ENCODE measurements at places on chromosomes 4 and X. TPM values are rescaled to one million over a fixed set of nuclear protein-coding genes. Genes with fewer than 3 reads are reported as not detected.

DNA sequence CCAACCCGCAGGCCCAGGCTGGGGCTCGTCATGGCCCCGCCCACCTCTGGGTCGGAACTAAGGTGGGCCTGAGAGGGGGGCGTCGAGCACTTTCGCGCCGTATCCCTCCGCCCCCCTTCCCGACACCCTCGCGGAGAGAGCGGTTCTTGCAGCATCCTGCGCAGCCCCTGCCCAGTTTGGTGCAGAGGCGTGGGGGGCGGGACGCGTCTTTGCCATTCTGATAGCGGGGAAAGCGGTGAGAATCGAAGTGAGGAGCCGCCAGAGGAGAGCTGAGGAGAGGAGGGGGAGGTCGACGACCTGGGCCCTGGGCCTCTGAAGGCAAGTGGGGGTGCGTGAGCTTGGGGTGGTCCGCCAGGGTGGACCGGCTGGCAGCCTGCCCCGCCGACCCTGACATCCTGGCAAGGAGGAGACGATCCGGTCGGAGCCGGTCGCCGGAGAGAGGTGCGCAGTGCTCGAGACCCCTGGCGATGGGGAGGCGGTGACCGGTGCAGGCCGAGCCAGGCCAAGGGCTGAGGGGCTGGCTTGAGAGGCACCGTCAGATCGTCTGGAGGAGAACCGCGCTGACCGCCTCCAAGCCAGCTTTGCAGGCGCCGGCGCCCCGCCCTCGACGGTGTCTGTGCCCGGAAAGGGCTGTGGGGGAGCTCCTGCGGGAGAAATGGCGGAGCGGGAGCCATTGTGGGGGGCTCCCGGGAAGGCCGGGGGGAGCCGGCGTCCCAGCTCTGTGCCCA, 25.5 kb downstream of the GPRASP3 start:
- no peaks in the 10 kb centered on the region for H3K4me1 ChIP-seq
- peak; percentile 33 for DNase-seq
- H3K4me3 ChIP-seq: peak overlapping the region; percentile 59

The AREG gene
- 1.3 TPM for total RNA-seq

- DNase-seq: no peak
- no peak overlapping the region for H3K4me3 ChIP-seq
These were observed 357.1 kb upstream of the NOCT start for GRCh38 chr4:138658518-138658917.

The C4orf51 gene
- total RNA-seq: not detected

- H3K27me3 ChIP-seq: no peaks in the 10 kb centered on the region
- no peak overlapping the region for H3K27ac ChIP-seq
- no peaks in the 10 kb centered on the region for H3K4me1 ChIP-seq
- DNase-seq: no peak
- H3K4me3 ChIP-seq: no peak overlapping the region
These were observed 9.2 kb upstream of the CITED1 start for GRCh38 chrX:72314881-72315280.

The EGFL6 gene
- total RNA-seq: not detected

- no peaks in the 10 kb centered on the region for H3K27me3 ChIP-seq
- H3K4me1 ChIP-seq: no peaks in the 10 kb centered on the region
- no peaks in the 10 kb centered on the region for H3K36me3 ChIP-seq
These were observed 276.6 kb downstream of the BCOR start for GRCh38 chrX:39820938-39821708.

The FGA gene
- total RNA-seq: not detected

GRCh38 chr4:11343536-11343935, 85.2 kb downstream of the HS3ST1 start:
- DNase-seq: no peak
- H3K27me3 ChIP-seq: no peaks in the 10 kb centered on the region
- no peak overlapping the region for H3K4me3 ChIP-seq
- H3K27ac ChIP-seq: no peak overlapping the region
- no peaks in the 10 kb centered on the region for H3K36me3 ChIP-seq

DNA sequence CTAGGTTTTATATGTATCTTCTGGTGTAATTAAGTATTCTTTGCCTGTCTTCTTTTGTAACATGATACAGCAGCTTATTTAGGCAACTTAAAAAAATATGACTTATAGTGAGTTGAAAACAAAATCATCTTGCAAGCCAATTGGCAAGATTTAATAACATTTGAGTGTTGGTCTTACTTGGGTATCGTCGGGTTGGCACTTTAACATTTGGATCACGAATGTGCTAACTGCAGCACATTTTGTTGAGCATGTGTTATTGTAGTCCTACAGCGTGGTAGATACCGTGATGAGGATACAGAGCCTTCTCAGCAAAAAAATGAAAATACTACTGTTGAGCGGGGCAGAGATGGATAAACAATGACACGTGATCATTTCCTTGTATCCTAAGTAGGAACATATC, 295.3 kb downstream of the ARHGAP10 start:
- peaks cover 48% of the 10 kb centered on the region for H3K4me1 ChIP-seq
- no peak overlapping the region for H3K4me3 ChIP-seq
- peak overlapping the region; percentile 81 for H3K27ac ChIP-seq
- DNase-seq: no peak

The NMU gene
- total RNA-seq: not detected

The FAT4 gene
- 2.6 TPM for total RNA-seq

DNA sequence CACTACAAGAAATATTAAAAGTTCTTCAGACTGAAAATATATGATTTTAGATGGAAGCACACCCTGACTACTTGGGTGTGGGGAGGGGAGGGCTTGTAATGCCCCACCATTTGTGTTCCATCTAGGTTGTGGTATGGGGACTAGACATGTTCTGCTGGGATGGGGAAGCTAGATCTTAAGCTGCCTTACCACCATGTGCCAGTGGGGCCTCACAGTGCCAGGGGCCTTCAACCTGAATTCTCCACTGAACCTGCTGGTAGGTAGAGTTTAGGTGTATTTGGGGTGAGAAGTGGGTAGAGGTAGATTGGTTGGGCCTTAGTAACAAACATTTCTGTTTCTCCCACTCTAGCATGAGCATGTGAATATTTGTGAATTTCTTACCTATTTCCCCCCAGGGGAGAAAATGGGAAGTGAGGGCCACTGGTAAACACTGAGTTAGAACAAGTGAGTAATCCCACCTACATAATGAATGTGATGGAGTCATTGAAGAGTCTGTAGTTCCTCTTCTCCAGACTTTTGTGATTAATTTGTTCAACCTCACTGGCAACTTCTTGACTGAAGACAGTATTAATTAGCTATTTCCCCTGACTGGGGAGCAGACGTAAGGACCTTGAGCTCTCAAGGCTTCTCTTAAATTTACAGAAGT, 44.0 kb downstream of the BRCC3 start:
- H3K27me3 ChIP-seq: no peaks in the 10 kb centered on the region
- no peak overlapping the region for H3K27ac ChIP-seq
- no peaks in the 10 kb centered on the region for H3K36me3 ChIP-seq
- H3K4me1 ChIP-seq: no peaks in the 10 kb centered on the region
- H3K4me3 ChIP-seq: no peak overlapping the region
- DNase-seq: no peak

The AKAP14 gene
- not detected for total RNA-seq

The RAB9B gene
- 15.2 TPM for total RNA-seq

DNA sequence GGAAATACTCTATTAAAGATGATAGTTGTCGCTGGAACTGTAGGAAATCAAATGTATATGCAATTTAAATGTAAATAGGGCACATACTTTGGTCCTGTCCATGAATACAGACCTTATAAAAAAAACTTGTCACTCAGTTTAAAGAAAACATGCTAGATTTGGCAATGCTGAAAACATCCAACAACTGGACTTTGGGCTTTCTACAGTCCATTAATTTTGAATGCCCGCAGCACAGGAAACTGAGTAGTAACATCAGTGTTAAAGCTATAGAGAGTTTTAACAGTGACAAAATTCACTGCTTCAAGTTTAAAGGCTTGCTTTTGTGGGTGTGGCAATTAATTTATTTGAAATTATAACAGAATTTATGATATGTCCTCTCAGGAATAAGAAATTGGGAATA, 578.4 kb downstream of the TRIML1 start:
- DNase-seq: no peak
- H3K4me1 ChIP-seq: no peaks in the 10 kb centered on the region
- H3K27me3 ChIP-seq: no peaks in the 10 kb centered on the region
- H3K36me3 ChIP-seq: no peaks in the 10 kb centered on the region

The XPNPEP2 gene
- total RNA-seq: 0.44 TPM

DNA sequence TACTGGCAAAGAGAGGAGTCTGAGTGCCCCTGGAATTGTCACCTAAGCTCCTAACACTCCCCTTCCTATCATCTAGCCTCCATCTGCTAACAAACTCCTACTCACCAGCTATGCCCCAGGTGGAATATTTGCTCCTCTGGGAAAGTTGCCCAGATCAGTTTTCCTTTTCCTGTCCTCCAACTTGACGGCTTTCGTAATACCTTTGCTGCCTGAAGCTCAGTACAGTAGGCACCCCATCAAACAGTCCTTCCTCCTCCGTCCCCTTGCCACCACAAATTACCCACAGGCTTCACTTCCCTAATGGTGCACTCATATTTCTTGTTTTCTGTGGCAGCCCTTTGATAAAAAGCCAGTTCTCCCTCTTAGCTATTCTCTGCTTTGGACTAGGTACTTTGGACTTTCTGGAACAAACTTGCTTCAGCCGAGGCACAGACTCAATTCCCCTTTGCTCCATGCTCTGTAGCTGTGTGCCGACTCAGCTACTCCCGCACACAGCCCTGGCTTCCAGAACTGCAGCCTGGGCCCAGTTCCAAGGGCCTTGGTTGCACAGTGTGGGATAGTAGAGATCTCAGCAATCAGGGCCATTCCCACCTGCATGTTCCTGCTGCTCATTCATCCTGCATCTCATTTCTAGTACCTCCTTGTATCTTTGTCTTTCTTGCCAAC, 605.1 kb downstream of the BCOR start:
- no peak for DNase-seq
- H3K4me3 ChIP-seq: no peak overlapping the region
- no peaks in the 10 kb centered on the region for H3K27me3 ChIP-seq
- no peaks in the 10 kb centered on the region for H3K4me1 ChIP-seq

- no peaks in the 10 kb centered on the region for H3K36me3 ChIP-seq
- no peak overlapping the region for H3K4me3 ChIP-seq
- no peak for DNase-seq
- peaks cover 17% of the 10 kb centered on the region for H3K4me1 ChIP-seq
- no peak overlapping the region for H3K27ac ChIP-seq
- no peaks in the 10 kb centered on the region for H3K27me3 ChIP-seq
These were observed 343.7 kb downstream of the DHX15 start for GRCh38 chr4:24240655-24241054.

DNA sequence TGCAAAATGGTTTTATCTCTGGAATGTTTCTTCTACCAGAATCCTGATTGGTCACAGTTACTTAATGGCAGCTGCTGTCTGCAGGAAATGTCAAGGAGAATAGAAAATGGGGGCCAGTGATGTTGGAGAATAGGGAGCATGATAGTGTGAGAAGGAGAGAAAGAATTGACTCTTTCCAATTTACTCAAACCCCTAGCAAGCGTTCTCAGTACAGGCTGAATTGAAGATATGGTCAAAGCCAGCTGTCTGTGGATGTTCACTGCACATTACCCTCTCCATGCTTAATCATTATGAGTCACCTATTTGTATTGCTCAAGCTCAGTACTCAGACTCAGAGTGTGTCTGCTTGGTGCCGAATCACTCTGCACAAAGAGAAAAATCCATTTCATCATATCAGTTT, 57.8 kb upstream of the FAM47B start:
- no peaks in the 10 kb centered on the region for H3K27me3 ChIP-seq
- no peak overlapping the region for H3K4me3 ChIP-seq
- no peak overlapping the region for H3K27ac ChIP-seq
- DNase-seq: no peak

- DNase-seq: no peak
- H3K4me1 ChIP-seq: no peaks in the 10 kb centered on the region
- H3K4me3 ChIP-seq: no peak overlapping the region
- no peaks in the 10 kb centered on the region for H3K27me3 ChIP-seq
- H3K36me3 ChIP-seq: no peaks in the 10 kb centered on the region
- no peak overlapping the region for H3K27ac ChIP-seq
These were observed 11.8 kb downstream of the PF4 start for GRCh38 chr4:73970011-73970410.

- H3K27me3 ChIP-seq: no peaks in the 10 kb centered on the region
- H3K27ac ChIP-seq: no peak overlapping the region
- no peaks in the 10 kb centered on the region for H3K4me1 ChIP-seq
- no peak overlapping the region for H3K4me3 ChIP-seq
- DNase-seq: no peak
These were observed 65.5 kb downstream of the CRMP1 start for GRCh38 chr4:5827108-5828004.

The AFM gene
- not detected for total RNA-seq

- no peaks in the 10 kb centered on the region for H3K27me3 ChIP-seq
- no peaks in the 10 kb centered on the region for H3K4me1 ChIP-seq
- no peak for DNase-seq
- H3K36me3 ChIP-seq: no peaks in the 10 kb centered on the region
- no peak overlapping the region for H3K27ac ChIP-seq
These were observed 1900.8 kb upstream of the PCDH10 start for GRCh38 chr4:131248314-131248713.

DNA sequence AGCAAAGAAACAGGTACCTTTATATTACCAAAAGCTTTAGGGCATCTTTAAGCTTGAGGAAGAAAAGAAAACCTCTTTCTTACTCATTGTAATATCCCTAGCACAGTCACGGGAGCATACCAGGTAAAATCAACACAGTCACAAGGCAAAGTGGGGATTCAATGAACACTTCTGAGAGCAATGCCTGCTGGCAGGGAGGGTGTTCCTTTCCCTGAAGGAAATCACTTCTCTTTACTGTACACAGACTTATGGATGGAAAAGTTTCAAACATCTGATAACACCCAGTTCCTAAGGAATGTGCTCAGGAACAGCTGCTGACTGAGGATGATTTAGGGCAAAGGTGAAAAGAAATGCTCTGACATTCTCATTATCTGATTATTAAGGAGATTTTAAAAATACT, 94.8 kb downstream of the MAML3 start:
- H3K4me3 ChIP-seq: no peak overlapping the region
- H3K36me3 ChIP-seq: no peaks in the 10 kb centered on the region
- H3K27ac ChIP-seq: no peak overlapping the region

All from psoas muscle (tissue), 8 donors.